GM23248 (cell line): ENCODE measurements at places on chromosomes 1 and 21. TPM values are rescaled to one million over a fixed set of nuclear protein-coding genes. Genes with fewer than 3 reads are reported as not detected.
A peak's percentile ranks its signal among the peaks of the same experiment; 100 is the strongest.

GRCh38 chr1:48979940-48980339, 203.2 kb upstream of the BEND5 start:
- DNase-seq: no peak

DNA sequence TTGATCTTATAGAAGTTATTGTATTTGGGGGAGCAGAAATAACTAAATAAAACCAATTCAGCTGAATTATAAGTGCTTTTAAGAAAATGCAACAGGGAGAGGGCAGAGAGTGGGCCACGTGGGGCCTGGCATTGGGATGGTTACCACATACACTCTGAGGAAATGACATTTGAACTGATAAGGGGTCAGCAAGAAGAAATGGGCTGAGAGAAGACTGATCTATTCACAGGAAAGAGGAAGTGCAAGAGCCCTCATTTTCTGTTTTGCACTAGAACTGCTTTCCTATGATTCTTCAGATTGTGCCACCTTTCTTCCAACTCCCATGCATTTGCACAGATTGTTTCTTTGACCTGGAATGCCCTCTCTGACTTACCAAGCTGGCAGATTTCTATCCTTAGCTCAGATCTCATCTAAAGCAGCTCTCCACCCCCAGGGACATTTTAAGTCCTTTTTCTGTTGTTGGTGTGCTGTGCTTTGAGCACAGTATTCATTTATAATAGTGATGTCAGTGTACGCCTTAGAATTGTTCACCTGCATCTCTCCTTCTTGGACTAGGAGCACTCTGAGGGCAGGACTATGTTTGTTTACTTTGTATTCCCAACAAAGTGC, 115.9 kb downstream of the FGGY start:
- DNase-seq: no peak

DNA sequence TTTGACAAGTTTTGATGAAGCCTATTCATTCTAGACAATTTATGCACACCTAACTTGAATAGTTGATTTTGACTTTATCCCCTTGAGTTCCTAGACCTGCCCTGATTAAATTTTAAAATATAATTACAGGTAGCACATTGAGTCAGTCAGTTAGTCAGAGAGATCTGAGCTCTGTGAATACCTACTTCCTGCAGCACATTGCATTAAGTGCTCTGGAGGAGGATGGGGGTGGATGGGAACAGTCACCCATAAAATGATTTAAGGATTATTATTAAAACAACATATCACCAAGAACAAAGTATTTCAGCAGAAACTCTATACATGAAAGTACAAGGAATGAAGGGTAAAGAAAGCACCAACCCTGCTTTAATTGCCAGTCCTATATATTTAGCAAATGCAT, 11.8 kb upstream of the RPF1 start:
- no peak for DNase-seq

DNA sequence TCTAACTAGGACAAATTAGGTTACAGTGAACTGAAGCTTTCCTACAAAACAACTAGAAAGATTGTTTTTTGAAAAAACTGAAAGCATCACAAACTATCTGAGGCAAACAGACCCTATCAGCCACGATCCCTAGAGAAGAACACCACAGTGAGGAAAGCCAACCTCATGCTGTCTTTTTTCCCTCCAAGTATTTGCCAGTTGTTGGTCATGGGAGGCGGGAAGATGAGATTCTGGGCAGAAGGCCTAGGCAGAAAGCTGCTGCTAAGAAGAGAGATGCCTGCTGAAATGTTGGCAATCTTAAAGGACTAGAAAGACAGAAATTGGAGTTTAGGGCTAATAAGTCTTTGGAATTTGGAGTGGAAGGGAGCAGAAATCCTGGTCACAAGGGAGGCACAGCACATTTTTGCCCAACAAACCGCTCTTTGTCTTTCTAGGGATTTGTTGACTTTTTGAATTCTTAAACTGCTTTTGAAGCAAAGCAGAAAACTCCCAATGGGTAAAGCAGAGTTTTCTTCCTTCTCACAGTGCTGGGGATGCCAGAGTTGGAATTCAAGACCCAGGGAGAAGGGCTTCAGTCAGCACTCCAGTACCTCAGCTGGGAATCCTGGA, 83.9 kb downstream of the MT1HL1 start:
- DNase-seq: no peak

DNA sequence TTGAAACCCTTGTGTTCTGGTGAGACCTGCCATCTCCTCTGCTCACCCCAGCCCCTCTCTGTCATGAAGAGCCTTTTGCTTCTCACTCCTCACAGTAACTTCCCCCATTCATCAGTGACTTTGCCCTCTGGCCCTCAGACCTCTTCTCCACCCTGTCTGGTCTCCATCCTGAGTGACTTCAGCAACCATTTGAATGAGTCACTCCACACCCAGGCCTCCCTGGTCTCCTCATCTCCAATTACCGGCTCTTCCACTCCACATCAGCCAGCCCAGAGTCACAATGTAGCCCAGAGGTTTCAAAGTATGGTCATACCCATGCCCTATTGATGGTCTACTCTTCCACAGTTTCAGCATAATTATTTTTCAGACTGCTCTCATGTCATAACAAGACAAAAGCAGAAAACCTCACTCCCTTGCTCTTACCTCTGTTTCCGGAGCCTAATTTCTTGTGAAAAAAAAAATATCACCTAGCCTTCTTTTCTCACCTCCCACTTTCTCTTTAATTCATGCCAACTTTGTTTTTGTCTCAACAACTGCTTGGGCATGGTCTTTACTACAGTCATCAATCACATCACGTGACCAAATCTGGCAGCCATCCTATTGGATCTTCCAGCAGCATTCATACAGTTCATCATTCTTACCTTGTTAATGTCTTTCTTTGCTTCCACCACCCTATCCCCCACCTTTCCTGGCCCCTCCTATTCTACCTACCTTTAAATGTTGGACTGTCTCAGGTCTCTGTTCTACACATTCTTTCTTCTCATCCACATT, 35.6 kb upstream of the NEK7 start:
- DNase-seq: peak; percentile 88

DNA sequence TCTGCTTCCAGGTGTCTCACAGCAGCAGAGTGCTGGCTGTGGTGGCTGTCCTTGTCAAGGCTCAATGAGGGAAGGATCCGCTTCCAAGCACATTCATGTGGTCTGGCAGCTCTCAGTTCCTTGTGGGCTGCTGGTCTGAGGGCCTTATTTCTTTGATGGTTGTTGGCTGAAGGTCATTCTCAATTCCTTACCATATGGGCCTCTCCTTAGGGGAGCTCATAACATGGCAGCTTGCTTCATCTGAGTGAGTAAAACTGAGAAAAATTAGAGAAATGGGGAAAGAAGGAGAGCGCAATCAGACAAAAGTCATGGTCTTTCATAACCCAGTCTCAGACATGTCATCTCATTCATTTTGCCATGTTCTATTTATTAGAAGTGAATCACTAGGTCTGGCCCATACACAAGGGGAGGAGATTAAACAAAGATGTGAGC, 81.7 kb upstream of the TSPAN2 start:
- DNase-seq: peak; percentile 78

GRCh38 chr1:84971957-84972356, 25.0 kb downstream of the MCOLN2 start:
- no peak for DNase-seq

DNA sequence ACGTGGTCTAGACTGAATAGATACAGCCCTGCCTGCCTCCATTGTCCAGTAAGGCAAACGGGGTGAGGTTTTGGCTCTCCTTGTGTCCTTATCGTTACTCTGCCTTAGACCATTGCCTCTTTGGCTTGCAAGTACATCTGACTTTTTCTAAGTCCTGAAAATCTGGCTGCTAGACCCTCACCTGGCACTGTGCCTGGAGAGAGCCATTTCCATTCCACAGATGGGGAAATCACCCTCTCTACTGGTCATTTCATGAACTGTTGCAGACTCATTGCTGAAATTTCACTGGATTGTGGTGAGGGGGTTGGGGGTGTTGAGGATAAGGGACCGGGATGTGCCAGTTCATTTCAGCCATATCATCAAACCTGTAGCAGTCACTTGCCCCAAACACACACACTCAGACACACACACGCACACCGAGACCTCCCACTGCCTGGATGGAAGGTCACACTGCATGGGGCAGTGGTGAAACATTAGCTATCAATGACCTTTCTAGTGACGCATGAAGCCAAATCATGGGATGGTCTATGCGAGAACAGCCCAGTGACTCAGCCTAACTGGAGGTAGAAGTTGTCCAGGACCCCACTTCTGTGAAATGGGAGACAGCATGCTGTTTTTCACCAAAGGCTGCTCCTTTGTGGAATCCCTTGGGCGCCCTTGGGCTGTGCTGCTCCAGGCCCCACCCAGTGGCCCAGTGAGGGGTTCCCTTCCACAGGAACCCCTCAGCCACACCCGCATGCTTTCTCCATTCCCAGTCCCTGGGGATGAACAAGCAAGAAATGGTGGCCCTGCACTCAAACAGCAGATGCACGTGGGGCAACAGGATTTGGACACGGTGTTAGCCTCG, 34.9 kb upstream of the VASH2 start:
- peak; percentile 10 for DNase-seq

- DNase-seq: no peak
Measured at GRCh38 chr1:9451081-9451480, 88.2 kb upstream of the SLC25A33 start.

GRCh38 chr1:78843111-78843510, 163.4 kb downstream of the ADGRL4 start:
- DNase-seq: peak; percentile 26

DNA sequence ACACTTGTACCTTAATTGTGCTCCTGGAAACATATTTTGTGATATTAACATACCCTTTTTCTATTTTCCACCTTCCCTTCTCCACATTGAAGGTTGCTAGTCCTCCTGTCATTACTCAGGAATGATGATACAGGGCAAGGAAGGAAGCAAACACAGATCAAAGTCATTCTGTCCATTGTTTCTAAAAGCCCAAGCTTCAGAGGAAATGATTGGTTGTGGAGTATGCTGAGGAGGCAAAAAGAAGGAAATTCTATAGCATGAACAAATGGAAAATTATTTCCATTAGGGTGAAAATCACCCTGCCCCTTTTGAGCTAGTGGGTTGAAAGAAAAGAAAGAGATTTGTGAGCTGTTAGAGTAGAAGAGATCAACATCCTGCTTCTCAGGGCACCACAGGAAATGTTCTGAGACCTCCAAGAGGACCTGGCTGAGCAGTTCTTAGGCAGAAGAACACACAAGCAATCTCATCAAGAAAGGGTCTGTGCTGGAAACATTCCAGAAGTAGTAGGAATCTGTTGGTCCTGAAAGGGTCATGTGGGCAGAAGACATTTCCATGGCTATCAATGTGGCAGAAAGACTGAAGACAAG, 29.0 kb upstream of the PRRX1 start:
- peak; percentile 46 for DNase-seq

DNA sequence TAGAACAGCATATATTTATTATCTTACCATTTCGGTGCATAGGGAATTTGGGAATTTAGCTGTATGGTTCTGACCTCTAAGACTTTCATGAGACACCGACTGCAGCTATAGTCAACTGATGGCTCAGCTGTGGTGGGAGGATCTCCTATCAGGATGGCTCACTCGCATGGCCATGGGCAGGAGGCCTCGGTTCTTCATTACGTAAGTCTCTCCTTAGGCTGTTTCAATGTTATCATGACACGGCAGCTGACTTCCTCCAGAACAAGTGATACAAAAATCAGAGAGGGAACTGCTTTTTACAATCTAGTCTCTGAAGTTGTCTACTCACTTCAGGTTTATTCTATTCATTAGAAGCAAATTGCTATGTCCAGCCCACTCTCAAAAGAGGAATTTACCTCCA, 13.3 kb upstream of the CAPN8 start:
- DNase-seq: no peak

DNA sequence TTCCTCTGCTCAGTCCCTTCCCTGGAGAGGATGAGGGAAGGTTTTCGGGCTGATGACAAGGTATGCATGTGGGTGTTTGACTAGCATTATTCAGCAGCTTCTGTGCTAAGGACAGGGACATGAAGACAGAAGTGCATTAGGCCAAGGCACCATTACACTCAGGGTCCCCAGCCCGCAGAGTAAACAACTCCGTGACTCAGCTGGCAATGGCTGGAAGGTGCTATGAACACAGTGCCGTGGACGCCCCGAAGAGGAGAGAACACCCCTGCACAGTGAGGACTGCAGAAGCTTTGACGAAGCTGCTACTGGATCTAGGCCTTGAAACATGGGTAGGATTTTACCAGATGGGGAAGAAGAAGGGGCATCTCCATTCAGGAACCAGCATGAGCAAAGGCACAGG, 13.7 kb upstream of the EPS8L3 start:
- DNase-seq: no peak

DNA sequence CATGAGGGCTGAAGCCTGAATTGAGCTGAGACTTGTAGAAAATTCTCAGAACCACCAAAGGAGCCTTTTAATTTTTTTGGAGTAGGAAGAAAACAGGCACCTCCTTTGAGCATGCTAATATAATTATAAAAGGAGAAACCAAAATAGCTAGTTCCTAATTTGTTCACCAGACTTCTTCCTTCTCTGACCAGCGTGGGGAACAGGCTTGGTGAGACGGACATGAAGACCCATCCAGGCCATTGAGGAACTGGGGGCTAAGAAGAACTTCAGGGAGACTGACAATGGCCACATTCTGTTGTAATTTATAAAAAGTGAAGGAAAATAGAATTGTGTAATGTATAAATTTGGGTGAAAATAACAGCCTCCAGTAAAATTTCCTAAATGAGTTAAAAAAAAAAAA, 62.6 kb downstream of the MAN1C1 start:
- no peak for DNase-seq

DNA sequence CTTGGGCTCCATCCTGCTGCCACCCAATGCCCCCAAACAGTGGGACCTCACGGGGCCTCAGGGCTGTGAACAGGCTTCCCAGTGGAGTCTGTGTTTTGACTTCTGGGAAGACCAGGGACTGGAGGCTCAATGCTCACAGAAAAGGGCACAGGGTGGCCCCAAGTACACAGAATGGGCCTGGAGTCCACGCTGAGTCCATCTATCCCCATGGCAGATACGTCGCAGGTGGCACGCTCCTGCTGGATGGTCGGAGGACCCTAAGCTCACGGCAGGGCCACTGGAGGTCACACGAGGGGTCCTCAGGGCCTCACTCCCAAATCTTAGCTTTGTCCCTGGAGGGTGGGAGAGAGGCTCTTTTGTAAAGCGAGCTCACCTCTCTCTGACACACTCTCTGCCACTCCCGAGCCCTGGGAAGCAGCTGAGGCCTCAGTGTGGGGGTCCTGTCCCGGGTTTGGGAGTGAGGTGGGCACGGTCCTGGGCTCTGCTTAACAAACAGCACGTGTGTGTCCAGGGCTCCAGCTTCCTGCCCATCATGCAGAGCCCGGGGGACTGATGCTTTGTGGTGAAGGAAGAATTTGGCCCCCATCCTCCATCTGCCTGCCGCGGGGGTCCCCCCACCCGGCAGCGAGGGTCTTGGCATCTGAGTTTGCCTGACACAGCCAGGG, 27.2 kb upstream of the TTC34 start:
- no peak for DNase-seq

OR1C1 gene
- not detected in 2 replicates for total RNA-seq

KRTAP10-11 gene
- total RNA-seq: not detected in 2 replicates

C1orf141 gene
- total RNA-seq: not detected in 2 replicates

S1PR1 gene
- total RNA-seq: 42.6 and 44.3 TPM in 2 replicates

ZFP69 gene
- 1.9 and 2.9 TPM in 2 replicates for total RNA-seq
